NCI-H1105 (cell line): ENCODE measurements at places on chromosomes 7 and 10.

GRCh38 chr7:73613954-73614735, 10.2 kb downstream of the MLXIPL start:
- DNase-seq = no peak

DNA sequence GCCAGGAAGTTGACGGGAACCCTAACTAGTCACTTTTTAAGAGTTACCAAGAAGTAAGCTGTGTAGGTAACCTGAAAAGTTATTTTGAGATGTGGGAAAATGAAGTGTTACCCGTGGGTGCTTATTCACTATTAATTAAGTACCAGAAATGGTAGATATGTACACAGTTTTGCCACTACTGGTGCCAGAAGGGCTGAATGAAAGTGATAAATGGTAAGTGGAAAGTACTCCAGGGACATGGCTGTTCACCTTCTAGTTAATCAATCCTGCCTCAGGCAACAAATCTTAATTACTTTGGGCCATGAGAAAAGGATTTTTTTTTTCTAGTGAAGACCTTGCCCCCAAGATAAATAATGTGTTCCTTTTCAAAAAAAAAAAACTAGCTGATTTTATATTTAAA, 15.8 kb downstream of the NET1 start:
- no peak for DNase-seq

DNA sequence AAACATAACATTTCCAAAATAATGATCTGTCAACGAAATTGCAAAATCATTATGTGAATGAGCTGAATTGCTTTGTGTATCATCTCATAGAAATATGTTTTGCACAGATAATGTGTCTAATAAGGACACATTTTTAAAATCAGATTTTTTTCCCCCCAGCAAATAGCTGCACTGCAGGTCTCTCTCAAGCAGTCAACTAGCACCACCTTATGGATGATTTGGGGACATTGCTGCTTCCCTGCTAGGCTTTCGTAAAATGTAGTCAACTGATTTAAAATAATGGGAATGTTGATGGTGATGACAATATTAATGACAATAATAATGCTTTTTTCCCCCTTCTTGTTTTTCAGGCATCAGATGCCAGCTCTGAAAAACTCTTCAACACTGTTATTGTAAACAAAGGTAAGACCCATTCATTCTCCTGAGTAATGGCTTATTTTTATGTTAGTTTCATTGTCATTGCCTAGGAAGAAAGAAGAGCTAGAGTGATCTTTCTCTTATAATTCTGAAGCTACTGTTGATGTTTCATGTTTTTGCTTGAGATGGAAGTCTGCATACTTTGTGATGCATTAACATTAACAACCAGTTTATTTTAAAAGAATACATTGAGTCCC, 433.6 kb upstream of the GALNT17 start:
- DNase-seq = peak; percentile 69

GRCh38 chr7:139341776-139342226, 664 bp downstream of the FMC1 start:
- no peak for DNase-seq

DNA sequence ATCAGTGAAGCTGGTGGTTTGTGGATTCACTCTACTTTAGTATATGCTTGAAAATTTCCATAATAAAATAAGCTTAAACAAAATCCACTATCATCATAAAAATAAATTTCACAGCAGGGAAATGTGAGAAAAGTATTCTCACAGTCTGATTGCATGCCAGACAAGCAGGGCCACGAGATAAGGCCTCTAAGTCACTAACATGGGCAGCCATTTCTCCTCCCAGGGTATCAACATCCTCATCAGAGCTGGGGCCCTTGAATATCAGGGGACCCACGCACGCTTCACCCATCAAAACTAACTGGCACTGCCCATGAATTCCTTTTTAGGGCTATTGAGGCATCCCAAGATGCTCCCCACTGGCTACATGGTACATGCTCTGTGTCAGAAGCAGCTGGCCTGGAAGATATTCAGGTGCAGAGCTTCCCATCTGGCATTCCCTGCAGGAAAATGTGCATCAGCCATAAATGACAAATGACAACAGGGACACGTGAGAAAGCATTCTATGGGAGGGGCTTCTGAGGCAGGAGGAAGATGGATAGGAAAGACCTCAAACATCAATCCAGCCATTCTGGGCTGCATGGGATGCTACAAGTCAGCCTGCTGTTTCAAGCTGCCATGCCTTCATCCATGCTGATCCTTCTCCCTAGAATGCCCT, 17.4 kb downstream of the CCDC6 start:
- no peak for DNase-seq

DNA sequence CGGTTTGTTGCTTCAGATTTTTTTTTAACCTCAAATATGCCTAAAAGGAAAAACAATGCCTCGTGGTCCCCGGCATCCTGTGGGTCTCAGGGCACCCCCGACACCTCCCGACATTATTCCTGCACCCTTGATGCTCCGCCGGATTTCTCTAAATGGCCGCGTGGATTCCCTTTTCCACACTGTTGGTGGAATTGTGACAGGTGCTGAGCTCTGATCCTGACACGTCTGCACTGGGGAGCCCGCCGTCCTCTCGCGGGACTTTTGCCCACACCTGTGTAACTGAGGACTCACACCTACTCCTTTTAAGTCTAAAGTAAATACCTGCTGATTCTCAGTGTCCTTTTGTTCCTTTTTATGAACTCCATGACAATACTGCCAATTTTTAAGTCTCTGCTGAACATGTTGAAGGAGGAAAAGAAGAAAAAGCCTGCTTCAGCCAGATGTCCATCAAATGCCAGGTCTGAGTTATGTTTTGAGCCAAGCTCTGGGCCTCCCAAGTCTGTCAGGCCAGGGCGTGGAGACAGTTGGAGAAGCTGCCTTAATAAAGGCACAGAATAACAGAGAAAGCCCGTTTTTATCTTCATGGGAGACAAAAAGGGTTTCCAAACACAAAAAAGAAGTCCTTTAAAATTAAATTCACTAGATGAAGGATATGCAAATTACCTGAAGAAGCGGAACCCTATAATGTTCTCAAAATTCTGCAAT, 568.2 kb downstream of the DNAJB6 start:
- no peak for DNase-seq

DNA sequence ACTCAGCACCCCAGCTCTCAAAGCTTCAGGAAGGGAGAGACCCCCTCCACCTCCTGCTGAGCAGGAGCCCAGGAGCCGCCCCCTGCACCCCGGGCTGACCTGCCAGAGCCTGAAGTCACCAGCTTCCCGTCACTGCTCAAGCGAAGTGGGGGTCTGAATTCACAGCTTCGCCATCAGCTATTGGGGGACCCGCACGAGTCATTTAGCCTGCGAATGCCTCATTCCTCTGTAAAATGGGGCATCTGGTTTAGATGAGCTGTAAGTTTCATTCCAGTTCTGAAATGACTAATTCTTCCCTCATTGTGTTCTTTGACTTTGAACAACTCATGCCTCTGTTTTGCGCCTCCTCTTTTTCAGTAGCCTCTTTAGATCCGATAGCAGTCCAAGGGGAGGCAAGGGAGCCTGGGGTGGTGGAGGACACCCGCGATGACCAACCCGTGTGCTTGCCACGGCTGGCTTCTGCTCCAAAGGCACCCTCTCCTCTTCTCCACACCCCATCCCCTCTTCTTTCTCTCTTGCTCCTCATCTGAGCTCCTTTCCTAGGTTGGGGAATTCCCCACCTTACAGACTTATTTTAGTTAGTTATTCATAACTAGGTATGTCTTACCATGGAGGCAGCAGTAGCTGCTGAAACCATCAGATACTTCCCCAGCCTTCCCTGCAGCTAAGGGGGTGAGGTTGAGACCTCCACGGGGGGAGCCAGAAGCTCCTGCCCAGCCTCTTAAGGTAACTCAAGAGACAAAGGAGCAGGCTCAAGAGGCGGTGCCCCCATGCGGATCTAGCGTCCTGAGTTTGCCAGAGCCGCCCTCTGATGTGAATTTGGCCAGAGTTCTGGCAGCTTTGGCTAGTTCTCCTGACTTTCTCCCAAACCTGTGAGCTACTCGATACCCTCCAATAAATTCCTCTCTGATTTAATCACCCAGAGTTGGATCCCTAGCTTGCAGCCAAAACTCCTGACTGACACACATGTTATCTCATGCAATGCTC, 47.7 kb downstream of the RBM17 start:
- DNase-seq = no peak

GRCh38 chr7:79761876-79762429, 308.5 kb upstream of the MAGI2 start:
- no peak for DNase-seq

GRCh38 chr10:29540016-29540415, 94.8 kb downstream of the SVIL start:
- no peak for DNase-seq

DNA sequence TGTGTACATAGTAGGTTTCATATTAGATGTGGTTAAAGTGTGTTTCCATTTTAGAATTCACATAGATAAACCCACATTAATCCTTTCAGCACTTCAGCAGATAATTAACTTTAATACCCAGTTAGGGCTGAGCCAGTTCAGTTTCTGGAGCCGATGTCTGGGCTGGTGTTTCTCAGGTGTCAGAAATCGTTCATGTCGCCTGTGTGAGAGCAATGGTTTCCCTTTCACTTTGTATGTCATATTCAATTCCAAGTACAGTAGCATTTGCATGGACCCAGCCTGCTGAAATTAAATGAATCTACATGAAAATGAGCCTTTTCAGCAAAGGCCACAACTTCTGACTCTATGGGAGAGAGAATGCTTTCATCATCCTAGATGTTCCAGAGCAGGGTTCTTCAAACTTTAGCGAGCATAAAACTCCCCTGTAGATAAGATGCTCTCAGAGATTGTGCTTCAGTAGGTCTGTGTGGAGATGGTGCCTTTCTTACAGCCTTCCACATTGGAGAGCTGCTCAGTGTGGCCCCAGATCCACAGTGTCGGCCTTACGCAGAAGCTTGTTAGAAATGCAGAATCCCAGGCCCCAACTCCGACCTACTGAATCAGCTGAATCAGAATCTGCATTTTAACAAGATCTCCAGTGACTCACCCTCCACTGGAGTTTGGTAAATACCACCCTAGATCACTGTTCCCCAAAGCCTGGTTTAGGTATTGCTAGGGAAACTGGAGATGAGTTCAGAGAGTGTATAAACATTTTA, 19.6 kb downstream of the WIPF3 start:
- DNase-seq = no peak

- no peak for DNase-seq
Observed at GRCh38 chr10:121080281-121080891, 229.2 kb downstream of the WDR11 start.

DNA sequence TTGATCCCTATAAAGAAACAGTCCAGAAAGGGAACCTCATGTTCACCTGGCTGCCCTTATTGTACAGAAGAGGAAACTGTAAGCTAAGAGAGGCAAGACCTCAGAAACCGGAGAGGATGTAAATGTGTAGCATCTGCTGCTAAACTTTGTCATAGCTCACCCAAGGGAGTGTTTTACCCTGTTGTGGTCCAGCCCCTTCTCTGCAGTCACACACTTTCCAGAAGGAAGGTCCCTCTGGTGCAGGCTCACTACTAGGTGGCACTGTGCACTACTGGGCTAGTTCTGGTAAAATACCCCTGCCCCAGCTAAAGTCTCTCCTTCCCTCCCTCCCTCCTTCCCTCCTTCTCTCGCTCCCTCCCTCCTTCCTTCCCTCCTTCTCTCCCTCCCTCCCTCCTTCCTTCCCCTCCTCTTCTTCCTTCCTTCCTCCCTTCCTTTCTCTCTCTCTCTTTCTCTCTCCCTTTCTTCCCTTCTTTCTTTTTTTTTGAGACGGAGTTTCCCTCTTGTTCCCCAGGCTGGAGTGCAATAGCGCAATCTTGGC, 42.5 kb upstream of the LCOR start:
- no peak for DNase-seq

- DNase-seq = no peak
Observed at GRCh38 chr7:44622342-44623151, 16.1 kb downstream of the OGDH start.

DNA sequence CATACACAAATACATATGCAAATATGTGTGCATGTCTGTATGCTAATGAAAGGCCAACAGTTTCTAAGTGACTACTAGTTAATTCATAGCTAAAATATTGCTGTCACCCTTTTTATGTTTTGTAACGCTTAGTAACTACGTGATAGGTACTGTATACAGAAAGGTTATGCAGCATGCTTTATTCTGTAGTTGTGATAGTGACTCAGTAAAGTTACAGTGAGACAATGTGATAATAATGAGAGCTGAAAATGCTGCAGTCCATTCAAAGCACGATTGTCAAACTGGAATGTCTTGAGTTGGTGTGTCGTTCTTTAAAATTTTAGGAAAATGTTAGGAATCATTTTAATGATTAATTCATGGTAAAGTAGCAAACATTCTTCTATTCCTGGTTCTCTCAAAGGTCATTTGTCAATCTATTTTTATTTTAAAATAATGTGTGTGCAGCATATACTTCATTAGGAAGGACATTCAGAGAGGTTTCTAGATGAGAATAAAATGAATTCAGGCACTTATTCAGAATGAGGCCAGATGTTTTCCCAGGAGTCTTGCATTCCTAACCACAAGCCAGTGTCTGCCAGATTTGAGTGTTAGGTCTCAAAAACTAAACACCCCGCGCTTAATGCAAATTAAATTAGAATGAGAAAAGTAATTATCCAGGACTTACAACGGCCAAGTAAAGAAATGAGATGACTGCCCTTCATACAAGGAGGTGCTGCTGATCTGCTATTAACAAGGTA, 408.8 kb upstream of the FZD8 start:
- DNase-seq = no peak

DNA sequence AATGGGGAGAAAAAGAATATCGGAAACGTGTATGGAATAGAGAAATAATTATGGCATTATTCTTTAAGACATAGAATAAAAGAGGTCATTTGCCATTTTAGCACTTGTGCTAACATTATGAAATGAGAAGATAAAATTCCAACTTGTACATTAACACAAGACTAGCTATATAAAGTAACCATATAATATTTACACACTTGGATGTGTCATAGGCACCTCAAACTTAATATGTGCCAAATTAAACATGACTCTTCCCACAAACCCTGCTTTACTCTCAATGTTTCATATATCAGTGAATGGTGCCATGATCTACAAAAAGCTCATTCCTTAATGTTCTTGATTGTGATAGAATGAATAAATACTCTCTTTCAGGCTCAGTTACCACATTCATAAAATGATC, 4.1 kb upstream of the MINDY3 start:
- no peak for DNase-seq

GRCh38 chr10:121914661-121915060, 13.2 kb downstream of the ATE1 start:
- DNase-seq = no peak

- no peak for DNase-seq
Observed at GRCh38 chr7:130932667-130933432, 198.8 kb upstream of the KLF14 start.

DNA sequence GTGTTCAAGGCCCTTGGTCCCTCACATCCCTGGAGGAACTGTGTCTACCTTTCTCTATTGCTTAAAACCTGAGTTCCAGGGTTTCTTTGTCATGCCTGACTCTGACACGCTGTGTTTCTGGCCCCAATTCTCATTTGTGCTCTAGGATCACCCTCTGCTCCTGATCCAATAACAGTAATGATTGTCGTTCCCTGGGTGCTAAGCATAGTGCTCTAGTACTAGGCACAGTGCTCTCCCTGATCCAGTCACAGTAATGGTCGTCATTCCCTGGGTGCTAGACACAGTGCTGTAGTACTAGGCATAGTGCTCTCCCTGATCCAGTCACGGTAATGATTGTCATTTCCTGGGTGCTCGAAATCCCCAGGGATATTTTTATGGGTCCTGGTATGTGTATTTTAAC, 46.6 kb upstream of the UCN3 start:
- no peak for DNase-seq
